ENCODE measurements at places on chromosomes 2 and 18.

DNA sequence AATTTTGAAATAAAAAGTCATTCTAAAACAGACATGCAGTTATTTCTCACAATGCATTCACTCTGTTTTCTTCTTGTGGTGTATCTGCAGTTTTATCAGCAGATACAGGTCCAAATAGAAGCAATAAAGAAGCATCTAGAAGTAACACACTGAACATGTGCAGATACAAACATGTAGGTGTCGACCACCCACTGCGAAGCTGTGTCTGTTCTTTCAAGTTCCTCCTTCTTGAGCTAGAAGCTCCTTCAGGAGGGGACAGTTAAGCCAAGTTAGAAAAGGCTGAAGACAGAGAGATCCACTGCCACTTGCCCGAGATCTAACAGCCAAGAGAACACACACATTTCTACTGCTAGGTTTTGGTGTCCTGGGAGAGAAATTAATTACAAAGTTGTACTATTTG lies 30.1 kb downstream of the WDFY1 start:
- no peak for DNase-seq

- no peak for DNase-seq
Measured at GRCh38 chr2:119009110-119009509, 67.1 kb downstream of the MARCO start.

DNA sequence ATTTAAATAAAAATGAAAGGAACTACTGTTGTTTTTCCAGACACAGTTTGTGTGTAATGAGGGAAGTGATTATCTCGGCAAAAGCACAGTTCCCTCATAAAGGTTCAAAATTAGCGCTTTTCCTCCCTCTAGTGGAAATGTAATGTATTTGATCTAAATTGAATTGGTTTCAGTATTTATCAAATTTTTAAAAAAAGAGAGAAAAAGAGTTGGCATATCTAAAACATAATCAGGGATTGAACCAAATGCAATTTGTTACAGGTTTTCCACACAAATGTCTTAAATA lies 37.5 kb downstream of the CMPK2 start:
- DNase-seq = peak; percentile 61

GRCh38 chr2:150480241-150480640 lies 7.2 kb downstream of the RND3 start:
- DNase-seq = no peak

DNA sequence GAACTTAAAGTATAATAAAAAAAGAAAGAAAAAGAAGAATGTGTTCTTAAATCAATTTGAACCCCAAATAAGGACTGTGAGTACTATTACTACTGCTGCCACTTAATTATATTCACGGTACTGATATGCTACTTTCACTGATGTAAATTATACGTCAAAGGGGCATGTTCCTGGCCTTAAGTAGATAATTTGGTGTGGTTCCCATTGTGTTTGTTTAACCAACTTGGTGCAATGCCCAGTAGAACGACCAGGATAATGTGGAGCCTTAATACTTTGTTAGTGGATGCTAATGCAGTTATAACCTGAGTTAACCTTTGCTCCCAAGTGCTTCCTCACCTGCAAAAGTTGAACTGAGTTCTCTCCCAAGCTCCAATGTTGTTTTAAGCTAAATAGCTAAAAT lies 142.0 kb downstream of the NR4A2 start:
- no peak for DNase-seq

GRCh38 chr2:64311191-64311910 lies 142.6 kb upstream of the LGALSL start:
- DNase-seq = no peak
